ENCODE measurements at places on chromosomes 4 and X.

- DNase-seq: no peak
Measured at GRCh38 chr4:85024671-85025070, 58.2 kb upstream of the WDFY3 start.

DNA sequence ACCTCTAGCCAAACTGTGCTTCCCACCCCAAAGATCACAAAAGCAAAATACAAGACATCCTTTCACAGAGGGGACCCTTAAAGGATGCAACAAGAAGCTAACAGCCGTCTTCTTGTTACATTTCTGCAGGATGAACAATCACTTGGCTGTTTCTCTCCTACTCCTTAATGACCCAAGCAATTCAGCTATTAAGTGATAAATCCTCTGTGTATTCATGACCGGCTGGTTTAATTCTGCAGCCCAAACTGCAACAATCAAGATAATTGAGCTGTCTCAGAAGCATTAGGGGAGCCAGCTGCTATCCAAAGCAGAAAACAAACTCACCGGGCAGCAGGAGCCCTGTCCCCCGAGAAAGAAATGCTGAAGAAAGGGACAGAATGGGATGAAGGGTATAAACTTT, 85.9 kb upstream of the ACSL4 start:
- DNase-seq: no peak

DNA sequence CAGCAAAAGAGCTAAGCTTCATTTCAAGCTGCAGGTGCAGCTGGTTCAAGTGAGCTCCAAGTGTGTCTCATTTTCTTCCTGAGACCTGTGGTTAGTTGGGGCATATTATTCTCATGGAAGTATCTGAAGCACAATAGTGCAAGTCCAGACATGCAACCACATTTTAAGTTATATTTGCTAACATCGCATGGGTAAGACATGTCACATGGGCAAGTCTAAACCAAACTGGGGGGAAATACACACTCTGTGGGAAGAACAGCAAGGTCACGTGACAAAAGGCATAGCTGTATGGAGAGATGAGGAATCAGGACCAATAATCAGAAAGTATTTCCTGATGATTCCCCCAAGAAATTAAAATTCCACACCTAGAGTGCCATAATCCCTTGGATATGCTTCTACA, 94.9 kb upstream of the NDP start:
- no peak for DNase-seq

DNA sequence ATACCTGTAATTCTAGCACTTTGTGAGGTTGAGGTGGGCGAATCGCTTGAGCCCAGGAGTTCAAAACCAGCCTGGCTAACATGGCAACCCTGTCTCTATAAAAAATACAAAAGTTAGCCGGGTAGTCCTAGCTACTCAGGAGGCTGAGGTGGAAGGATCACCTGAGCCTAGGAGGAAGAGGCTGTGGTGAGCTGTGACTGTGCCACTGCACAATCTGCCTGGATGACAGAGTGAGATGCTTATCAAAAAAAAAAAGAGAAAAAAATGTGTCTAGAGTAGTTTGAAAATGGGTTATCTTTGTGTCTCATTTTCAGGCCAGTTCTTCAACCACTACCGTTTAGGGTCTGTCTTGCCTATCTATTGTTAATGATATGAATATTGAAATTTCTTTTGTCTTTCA, 98.1 kb downstream of the EGF start:
- no peak for DNase-seq

DNA sequence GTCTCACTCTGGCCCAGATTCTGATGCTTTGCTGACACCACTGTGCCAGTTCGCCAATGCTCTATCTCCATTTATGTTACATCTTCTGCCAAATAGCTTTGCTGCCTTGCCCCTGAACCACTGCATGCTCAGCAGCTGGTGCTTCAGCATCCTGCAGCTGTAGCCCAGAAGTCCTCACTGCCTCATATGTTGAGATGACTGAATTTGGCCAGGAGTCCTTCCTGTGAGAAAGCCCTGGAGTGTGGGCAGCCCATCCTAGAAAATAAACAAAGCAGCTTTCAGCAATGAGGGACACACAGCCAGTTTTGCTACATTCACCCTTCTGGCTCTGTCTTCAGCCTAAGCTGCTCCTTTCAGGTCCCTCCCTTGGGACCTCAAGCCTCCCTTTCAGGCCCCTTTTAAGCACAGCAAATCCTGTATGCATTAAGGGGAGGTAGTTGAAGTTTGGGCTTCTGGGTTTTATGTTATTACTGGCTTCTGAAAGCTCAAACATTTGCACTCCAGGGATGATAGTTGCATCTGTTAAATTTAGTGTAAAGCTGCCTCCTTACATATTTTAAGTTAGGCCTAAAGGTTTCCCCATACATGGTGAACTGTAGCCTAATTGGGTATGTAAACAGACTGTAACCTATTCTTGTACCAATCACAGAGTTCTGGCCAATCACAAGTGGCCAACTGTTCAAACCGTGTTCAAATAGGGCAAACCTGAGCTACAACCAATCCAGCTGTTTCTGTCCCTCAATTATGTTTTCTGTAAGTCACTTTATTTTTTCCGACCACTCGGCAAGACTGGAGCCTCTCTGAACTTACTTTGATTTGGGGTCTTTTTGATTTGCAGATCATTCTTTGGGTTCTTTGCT, 2.1 kb upstream of the TMEM165 start:
- DNase-seq: no peak

DNA sequence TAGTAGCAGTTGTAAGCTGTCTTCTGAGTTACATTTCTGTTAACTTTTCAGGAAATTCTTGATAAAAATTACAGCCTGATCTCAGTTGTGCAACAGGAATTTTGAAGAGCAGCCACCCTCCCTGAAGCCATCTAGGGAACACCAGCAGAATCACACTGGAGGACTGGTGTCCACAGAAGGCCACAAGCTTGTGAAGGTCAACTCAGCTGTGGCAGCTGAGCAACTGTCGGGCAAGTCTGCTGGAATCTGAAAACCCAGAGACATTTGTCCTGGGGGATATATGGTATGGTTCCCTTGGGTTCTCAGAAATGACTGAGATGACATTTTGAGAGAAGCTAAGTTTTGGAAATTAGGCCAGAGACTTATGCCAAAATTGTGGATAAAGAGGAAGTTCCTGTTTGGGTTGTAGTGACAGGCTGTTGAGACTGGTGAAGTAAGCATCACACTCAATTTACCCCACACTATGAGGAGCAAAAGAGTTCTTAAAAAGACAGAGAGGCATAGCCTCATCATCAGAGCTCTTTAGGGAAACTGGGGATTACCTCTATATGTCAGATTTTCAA, 78.1 kb upstream of the TNIP3 start:
- no peak for DNase-seq

GRCh38 chr4:101050088-101050836, 297.1 kb downstream of the PPP3CA start:
- no peak for DNase-seq

GRCh38 chrX:109939498-109939897, 63.4 kb upstream of the TMEM164 start:
- DNase-seq: no peak

GRCh38 chr4:71978210-71978835, 53.5 kb upstream of the NPFFR2 start:
- no peak for DNase-seq

DNA sequence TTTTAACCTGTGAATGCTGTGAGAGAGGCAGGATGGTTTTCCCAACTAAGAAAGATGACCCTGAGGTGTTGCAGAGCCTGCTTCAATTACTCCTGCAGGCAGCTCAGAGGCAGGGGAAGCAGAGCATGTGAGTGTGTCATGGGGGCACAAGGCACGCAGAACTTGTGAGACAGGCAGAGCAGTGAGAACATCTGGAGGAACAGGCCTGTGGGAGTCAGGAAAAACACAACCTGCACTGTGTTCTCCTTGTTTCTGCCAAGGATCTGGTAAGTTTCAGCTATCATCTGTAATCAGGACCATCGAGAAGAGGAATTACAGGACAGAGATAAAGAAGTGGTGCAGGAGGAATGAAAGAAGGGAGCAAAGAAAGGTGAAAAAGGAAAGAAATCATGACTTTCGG, 741.8 kb upstream of the INTU start:
- DNase-seq: no peak

DNA sequence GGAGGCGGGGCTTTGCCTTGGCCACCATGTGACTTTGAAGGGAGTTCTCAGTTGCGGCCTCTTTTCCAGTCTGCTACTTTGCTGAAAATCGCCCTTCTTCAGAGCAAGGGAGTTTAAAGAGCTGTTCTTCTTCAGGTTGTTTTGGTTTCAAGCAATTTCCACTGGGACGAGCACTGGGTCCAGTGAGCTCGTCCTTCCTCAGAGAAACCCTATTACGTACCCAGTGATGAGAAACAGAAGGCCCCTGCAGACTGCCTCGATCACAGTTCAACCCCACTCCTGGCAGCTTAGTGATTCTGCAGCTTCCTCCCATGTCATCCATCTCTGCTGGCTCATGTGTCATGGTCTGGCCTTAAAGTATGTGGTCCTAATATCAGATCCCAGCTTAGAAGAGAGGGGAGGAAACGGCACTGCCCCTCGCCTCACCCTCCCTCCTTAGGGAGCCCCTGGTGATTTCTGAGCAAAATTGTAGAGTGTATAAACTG, 7.8 kb upstream of the FAM149A start:
- no peak for DNase-seq

- no peak for DNase-seq
Measured at GRCh38 chr4:156568484-156568883, 403.1 kb downstream of the PDGFC start.

DNA sequence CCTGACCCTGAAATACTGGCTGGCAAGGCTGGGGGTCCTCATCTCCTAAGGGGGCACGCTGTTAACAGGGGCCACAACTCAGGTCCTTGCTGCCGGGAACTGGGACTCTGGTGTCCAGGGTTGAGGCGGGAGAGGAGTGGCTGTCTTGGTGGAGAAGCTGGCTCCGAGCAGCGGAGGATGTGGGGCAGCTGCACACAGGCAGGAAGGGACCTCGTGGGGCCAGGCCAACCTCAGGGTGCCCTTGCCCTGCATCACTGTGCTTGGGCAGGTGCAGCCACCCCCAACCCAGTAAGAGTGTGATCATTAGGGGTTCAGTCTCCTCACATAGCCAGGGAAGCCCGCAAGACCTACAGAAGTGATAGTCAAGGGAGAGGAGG, 12.6 kb upstream of the PDE6B start:
- DNase-seq: no peak

DNA sequence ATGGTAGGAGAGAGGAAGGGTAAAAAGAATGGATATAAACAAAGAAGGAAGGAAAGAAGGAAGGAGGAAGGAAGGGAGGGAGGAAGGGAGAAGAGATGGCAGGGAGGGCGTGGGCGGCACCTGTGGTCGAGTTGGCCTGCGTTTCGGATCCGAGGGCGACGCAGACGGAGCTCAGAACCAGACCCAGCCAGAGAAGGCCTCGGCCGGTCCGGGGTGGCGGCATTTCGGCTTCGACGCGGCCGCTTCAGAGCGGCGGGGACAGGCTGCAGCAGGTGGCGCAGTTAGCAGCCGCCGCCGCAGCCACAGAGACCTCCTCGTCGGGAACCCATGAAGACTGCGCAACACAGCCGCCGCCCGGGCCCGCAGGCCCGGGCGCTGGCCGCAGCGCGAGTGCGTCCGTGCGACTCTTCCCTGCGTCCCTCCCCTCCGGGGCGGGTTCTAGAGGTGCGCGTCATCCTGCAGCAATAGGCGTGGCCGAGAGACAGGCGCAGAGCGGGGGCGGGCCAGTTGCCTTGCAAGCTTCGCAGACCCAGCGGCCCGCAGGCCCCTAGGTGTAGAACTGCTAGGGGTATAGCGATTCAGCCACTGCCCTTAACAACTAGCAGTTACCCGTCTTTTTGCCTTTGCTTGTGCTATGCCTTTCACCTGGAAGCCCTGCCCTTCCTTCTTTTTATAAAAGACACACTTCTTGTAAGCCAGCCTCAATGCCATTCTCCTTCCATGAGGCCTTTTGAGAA, at the start of gene IDS:
IDS (minus strand) TSS at position 392 of the 737 bp plus-strand sequence; CDS start at position 223, 169 bp downstream.
- peak; percentile 84 for DNase-seq

DNA sequence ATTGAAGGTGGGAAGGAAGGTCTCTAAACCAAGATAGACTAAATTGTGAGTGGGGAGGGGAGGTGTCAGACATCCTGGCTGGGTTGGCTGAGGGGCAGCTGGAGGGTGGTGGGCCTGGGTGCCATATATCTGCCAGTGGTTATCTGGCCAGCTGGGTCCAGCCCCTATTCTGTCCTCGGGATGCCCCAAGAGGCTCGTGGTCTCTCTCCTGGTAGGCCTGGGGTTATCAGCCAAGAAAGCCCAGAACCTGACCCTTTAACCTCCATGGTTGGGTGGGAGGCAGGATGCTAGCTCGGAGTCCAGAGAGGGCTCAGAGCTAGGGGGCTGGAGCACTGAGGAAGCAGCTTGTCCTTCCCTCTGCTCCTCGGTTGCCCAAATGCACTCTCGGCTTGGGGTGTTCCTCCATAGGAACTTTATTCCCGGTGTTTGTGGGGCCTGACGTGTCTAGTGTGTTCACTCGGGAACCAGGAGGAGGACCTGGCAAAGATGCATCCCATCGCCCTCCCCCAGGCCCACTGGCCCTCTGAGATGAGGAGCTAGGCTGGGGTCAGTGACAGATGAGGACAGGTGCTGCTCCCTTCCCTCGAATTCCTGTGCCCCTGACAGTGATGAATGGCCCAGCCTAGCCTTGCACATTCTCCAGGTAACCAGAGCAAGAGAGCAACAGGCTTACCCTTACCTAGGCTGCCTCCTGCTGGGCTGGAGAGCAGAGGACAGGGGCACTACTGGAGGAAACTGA, 5.2 kb upstream of the EFNB1 start:
- DNase-seq: no peak

DNA sequence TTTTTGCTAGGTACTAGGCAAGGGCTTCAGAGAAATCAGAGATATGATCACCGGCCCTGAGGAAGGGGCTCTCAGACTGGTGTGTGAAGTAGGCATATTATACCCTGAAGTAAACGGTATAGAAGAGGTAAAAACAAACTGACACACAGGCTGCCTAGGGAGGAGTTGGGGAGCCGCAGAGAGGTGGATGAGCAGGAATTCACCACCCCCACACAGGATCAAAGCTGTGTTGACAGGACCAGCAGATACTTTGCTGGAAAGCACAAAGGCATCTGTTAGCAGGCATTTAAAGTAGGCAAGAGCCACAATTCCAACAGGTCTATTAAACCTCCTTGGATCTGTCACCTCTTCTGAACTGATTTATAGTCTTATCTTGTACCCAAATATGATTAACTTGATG, 71.8 kb upstream of the GPR34 start:
- no peak for DNase-seq

DNA sequence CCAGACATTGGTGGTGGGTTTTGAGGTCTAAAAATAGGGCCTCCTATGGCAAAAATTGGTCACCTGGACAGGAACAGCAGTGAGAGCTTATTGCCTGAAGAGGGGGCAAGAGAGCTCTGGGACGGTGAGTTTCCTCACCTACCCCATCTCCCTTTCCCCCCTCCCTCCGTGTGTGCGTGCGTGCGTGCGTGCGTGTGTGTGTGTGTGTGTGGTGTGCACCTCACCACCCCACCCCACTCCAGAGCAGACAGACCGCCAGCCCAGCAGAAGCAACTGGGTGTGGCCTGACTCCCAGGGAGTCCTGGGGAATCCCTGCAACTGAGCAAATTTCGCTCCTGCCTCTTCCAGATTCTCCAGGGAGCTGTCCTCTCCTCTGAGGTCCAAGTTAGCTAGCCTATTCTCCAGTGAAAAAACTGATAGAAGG, 44.7 kb downstream of the PRPS1 start:
- DNase-seq: peak; percentile 73

- no peak for DNase-seq
Measured at GRCh38 chr4:98619180-98619579, 39.2 kb downstream of the TSPAN5 start.

- DNase-seq: no peak
Measured at GRCh38 chrX:19237901-19238300, 105.8 kb upstream of the PDHA1 start.
